ENCODE measurements at places on chromosomes 7 and 10. TPM values are rescaled to one million over a fixed set of nuclear protein-coding genes. Genes with fewer than 3 reads are reported as not detected.

CPA2 gene
- total RNA-seq, result not detected

FEZF1 gene
- total RNA-seq, result not detected

RSPH10B2 gene
- 0.19 TPM for total RNA-seq

GHRHR gene
- not detected for total RNA-seq

APBB1IP gene
- not detected for total RNA-seq

SRGN gene
- 310 TPM for total RNA-seq

PTF1A gene
- total RNA-seq, result not detected

CHAT gene
- total RNA-seq, result not detected

CHST15 gene
- total RNA-seq, result 14.4 TPM

ELFN1 gene
- under 0.01 TPM for total RNA-seq

ZNF425 gene
- total RNA-seq, result 2.8 TPM

CCL26 gene
- not detected for total RNA-seq

FAM25C gene
- not detected for total RNA-seq

WBP1L gene
- 63.5 TPM for total RNA-seq

SPACDR gene
- total RNA-seq, result 0.25 TPM

YKT6 gene
- 107 TPM for total RNA-seq

SUN3 gene
- not detected for total RNA-seq

BHLHA15 gene
- 0.13 TPM for total RNA-seq

TBXAS1 gene
- total RNA-seq, result 0.92 TPM

ATOH7 gene
- not detected for total RNA-seq

PIK3AP1 gene
- total RNA-seq, result under 0.01 TPM

TMEM176A gene
- not detected for total RNA-seq

SLC26A3 gene
- total RNA-seq, result not detected

All from aortic smooth muscle cell (primary cell).